T follicular helper cell (primary cell): ENCODE measurements at places on chromosomes 16 and 17.

- DNase-seq: no peak
These were observed 50.6 kb downstream of the PGS1 start for GRCh38 chr17:78428836-78429617.

- DNase-seq: no peak
These were observed 48.5 kb downstream of the WWOX start for GRCh38 chr16:78147911-78148401.

DNA sequence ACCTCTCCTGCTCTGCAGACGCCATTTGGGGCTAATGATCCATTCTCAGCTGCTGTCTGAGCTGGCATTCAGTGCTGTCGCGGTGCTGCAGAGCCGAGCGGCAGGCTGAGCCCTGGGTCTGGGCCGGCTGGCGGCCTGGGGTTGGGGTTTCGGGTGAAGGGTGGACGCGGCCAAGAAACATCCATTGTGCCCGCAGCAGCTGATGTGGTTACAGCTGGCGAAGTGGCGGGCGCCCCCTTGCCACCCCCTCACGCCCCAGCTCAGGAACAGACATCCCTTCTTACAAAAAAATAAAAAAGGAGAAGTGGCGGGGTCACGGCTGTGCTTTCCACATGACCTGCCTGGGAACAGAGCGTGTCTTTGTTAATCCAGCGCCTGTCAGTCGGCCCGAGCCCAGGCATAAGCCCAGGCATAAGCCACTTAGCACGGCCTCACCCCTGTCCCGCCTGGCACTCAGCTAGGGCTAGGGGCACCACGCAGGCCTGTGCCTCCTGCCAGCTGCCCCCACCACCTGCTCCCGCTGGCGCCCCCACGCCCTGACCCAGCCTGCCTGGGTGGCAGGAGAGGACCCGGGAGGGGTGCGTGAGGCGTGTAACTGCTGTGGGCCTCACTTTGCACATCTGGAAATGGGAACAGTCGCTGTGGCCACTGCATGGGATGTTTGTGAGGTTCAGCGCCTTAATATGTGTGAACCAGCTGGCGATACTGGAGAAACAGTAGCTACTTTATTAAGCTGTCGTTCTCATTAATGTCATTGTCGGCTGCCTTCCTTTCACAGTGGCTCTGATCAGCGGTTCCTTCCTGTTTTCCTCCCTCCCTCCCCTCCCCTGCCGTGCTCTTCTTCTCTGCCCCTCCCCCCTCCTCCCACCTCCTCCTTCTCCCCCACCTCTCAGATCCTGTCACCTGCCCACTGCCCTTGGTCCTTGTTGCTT lies 197.7 kb upstream of the CIBAR2 start:
- no peak for DNase-seq

DNA sequence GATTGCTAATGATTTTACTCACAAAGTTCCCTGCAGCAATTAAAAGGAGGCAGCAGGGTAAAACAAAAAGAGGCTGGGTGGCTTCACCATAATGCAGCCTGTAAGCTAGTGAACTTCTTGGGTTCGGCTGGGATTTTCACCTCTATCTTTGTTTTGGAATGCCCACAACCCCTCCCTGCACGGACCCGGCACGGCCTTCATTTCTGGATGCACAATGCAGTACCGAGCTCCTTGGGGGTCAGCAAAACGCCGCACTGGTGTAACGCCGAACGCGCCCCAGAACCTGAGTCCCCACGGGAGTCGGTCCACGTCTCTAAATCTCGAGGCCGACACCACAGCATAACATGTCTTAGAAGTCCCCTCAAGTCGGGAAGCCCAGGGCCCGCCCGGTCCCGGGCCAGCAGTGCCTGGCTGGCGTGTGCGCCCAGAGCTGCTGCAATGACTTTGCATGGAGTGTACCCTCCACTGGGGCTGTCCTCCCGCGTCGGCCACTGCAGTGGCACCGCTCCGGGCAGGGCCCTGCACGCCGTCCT lies 759 bp downstream of the UBE2O start:
- no peak for DNase-seq

- no peak for DNase-seq
These were observed 25.2 kb downstream of the C17orf100 start for GRCh38 chr17:6676802-6677157.

- no peak for DNase-seq
These were observed 284.1 kb downstream of the SOX9 start for GRCh38 chr17:72404872-72405271.

DNA sequence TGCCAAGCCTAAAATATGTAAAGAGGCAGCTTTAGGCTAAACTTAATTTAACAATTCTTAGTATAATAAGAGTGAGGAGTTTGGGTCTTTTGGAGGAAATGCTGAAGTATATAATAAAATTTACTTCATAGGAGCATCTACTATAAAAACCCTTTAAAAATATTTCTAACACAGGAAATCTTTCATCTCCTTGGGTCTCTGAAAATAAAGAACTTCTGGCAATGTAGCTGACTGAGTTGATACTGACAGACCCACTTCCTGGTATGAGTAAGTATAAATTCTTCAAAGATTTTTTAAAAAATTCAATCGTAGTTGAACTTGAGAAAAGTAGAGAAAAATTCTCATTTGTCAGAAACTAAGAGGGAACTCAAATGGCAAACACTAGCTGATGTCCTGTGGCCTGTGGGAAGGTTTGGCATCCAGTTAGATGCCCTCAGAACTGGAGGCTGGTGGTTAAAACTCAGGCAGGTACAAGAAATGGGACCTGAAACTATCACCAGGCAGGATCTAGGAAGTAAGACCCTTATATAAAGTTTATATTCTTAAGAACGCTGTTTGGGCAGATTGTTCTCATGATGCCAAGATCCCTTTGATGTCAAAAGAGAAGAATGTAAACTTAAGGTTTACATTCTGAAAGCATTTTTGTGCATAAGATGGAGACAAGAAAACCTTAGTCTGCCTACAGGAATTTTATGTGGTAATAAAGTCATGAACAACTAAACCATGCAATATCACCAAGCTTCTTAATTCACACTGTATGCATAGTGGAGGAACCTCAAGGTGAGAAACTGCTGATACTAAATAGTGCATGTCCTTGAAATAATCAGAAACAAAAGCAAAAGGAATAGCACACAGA lies 6.2 kb downstream of the KRTAP4-6 start:
- no peak for DNase-seq

DNA sequence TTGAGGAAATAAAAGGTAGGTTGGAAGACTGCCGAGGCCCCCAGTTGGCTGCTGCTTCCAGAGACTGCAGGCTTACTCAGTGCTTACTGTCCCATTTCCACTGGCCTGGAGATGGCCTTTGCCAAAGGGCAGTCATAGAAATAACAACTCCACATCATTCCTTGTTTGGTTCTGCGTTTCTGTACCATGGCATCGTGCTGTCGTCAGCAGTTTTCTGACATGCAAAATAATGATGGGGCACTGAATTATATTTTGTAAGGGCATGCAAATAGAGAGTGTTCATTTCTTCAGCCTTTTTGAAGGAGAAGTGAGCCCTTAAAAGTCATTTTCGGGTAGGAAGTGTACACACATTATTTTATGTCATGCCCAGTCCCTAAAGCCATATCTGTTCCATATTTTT lies 88.9 kb downstream of the RBFOX1 start:
- no peak for DNase-seq

DNA sequence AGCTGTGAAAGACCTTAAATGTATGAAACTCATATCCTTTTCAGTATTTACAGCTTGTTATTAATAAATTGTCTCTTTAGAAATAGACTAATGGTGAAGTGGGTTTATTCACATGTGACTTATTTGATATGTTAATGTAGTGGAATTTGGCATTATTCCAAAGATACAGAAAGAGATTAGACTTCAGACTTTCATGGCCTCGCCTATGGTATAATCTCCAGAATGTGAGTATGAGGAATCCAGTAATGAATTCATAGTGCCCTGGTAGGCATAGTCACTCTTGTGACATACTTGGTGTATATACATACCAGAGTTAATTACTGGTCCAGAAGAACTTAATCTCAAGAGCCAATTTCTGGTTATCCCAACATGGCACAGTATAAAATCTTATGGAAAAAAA lies 72.7 kb downstream of the OMG start:
- DNase-seq: no peak

DNA sequence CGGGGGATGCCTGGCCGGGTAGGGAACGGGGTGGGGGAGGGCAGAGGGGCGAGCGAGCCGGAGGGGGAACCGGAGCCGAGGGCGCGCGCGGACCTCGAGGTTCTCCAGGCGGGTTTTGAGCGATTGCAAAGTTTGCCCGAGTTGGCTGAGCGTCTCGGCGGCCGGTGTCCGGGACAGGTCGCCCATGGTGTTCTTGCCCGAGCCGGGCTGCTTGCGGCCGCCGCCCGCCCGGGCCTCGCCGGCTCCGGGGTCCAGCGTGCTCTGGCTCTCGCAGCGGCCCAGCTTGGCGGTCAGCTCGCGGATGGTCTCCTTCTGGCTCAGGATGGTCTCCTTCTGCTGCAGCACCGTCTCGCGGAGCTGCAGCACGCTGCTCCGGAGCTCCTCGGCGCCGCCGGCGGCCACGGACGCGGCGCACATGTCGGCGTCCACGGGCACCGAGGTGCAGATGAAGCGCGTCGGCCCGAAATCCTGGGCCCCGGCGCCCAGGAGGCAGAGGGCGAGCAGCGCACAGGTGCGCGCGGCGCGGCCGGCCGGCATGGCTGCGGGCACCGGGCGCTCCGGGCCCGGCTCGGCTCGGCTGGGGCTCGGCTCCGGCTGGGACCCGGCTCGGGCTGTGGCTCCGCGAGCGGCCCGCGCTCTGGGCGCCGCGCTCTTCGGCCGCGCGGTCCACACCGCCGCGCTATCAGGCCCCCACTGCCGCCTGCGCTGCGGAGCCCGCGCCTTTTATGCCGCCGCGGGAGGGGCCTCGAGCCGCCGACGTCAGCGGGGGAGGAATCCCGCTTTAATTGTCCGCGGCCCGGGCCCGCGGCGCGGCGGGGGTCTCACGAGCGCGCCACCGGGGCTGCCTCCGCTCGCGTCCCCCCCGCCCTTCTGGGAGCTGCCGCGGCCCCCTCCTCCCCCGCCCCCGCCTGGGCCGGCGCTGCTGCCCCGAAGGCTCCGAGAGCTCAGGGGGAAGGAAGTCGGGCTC lies at the start of gene NPTX1:
NPTX1 (minus strand) TSS at position 698 of the 967 bp plus-strand sequence; CDS start at position 537, 161 bp downstream.
- no peak for DNase-seq

DNA sequence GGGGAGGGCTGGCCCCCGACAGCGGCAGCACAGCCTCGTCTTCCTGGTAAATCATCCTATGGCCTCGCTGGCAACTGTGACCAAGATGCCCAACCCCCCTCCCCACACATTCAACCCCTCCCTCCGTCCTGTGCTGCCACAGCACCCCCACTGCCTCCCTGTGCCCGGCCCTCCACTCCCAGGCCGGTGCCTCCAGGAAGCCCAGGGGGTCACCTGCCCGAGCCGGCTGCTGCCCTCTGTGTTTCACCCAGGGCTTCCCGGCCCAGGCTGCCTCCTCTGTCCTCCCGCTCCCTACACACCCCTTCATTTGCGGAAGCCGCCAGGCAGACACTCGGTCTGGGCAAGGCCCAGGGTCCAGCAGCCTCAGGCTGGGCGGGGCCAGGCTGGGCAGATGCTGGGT lies 188.6 kb downstream of the RBFOX3 start:
- no peak for DNase-seq

GRCh38 chr17:44968225-44969143 lies at the start of gene C1QL1:
C1QL1 (minus strand) TSS chr17:44968303; CDS start chr17:44968048, 255 bp downstream.
- peak; percentile 77 for DNase-seq

DNA sequence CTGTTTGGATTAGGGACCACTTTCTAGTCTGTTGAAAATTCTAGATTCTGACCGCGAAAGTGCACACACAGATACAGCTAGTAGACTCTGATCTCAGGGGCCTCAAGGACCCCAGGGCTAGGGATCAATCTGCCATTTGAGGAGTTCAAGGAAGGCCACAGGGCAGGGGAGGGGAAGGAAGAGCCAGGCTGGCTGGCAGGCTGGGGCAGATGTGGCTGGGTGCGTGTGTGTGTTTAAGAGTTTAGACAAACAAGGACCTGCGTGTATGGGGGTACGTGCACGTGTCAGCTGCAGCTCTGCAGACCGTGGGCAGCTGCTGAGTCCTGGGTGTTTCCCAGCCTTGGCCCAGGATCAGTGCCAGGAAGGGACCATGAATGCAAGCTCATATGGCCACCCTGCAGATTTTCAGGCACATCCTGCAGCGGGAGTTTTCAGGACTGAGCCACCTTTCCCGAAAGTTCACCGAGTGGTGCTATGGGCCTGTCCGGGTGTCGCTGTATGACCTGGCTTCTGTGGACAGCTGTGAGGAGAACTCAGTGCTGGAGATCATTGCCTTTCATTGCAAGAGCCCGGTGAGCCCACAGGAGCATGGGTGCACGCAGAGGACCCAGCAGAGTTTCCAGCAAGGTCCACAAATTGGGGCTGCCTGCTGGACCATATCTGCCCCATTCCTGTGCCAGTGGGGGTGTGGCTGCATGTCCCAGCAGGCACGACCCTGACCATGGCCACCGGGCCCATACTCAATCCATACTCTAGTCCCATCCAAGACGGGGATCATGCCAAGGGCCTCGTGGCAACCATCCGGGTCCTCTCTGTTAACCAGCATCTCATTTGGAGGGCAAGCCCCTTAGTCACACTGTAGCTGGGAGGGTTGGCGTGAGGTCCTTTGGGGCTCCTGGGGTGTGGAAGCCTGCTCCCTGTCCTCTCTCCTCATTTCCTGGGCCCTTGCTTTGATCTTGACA lies 10.6 kb downstream of the TRPV2 start:
- no peak for DNase-seq

DNA sequence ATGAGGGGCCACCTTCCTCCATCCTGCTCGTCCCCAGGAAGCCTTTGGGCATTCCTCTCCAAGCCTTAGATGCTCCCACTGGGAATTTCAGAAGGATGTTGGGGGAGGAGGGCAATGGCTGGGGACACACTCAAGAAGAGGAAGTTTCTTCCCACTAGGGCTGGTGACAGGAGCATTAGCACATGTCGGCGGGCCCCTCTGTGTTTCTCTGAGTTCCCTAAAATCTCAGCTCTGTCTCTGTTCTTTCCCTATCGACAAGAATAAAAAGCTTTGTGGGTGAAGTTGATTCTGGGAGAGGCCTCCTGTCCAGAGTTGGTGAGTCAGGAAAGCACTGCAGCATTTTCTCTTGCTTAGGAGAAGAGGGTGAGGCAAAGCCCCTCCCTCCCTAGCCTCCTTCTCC lies 19.7 kb upstream of the C17orf107 start:
- DNase-seq: no peak

DNA sequence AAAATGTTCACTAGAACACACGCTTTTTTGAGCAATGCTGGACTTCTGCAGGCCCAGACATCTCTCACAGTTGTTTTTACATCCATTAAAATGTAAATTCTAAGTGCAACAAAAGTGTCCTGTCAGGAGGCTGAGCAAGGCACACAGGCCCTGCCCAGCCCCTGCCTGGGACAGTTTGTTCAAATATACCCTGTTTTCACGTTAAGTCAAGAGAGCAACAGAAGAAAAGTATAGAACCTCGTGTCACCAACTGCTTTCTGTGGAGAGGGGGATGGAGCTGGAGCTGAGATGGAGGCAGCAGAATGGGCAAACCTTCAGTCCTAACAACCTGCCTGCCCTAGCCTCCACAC lies 4.3 kb upstream of the HOXB2 start:
- DNase-seq: no peak

- DNase-seq: no peak
These were observed 231.1 kb upstream of the CA10 start for GRCh38 chr17:52389632-52390031.

DNA sequence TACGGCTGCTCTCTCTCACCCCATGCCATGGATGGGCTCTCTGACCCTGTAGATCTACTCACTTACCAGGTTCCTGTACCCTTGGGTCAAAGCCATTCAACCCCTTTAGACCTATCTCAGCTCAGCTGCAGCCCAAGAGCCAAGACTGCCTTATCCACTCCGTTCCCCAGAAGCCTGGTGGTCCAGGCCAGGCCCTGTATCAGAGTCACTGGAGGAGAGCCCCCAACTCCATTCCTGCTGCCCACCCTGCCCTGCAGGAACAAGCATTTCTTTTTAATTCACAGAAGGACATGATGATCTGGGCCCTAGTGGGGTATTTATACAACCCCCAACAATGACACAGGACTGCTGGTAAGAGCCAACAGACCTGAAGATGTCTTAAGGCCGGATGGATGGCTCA lies 76.8 kb downstream of the AIPL1 start:
- DNase-seq: no peak
